ENCODE measurements at places on chromosomes 13 and 19.

DNA sequence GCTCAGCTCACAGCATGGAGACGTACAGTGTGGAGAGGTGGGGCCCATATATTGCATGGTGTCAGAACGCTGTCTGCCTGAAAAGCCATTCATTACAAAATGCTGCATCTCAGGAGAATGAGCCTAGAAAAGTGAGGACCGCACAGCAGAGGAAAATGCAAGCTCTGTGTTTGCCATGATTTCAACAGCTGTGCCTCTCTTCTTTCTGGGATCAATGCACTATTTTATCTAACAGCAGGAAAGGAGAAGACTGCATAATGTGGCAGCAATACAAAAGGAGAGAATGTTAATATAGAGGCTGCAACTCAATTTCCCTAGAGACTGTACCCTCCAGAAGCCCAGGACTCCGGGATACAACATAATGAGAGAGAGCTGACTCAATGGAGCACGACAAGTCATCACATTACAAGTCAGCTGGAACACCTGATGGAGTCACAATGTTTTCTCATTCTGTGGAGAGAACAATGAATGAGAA is 368.0 kb downstream of the FGF14 start:
- ATAC-seq = no peak

- ATAC-seq = no peak
Observed at GRCh38 chr19:53172889-53173288, 14.0 kb upstream of the ZNF347 start.

DNA sequence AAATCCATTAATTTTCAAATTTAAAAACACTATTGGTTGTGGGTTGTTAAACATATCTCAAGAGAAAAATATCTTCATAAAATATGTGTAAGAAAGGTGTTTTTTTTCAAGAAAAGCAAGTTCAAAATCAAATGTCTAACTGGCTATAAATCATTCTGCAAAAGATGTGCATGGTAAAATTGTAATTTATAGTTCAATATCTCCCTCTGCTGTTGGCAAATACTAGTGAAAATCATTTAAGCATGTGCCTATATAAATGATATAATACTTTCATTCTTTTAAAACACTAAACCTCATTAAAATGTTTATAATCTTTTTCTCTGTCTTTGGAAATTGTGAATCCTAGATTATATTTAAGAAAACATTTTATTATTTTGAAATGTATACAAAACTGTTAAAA is 17.2 kb upstream of the SLITRK6 start:
- no peak for ATAC-seq

GRCh38 chr19:23190341-23190740 is 59.9 kb downstream of the ZNF724 start:
- ATAC-seq = no peak

GRCh38 chr19:50896591-50897190 is 14.5 kb downstream of the KLK4 start:
- peak; percentile 93 for ATAC-seq

DNA sequence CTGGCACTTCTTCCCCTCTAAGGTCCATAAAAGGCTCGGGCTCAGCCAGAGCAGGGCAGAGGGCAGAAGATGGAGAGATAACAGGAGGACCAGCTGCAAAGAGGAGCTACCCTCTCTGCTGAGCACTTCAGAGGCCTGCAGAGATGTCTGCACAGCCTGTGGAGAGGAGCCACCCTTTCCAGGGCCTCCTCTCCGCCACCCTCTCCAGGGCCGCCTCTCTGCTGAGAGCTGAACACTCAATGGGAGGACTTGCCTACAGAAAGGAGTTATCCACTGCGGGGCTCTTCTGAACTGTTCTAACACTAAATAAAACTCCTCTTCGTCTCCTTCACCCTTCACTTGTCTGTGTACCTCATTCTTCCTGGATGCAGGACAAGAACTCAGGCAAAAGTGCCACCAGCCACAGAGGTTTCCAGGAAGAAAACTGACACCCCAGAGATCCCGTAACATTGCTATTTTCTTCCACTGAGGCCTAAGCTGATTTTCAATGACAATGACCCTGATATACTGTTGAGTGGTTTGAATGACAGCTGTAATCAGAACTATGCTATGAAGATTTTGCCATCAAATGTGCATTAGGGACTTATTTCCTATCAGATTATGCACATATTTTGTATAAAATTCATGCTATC is 16.2 kb upstream of the TSC22D1 start:
- ATAC-seq = peak; percentile 52

GRCh38 chr13:41463838-41464602 is 6.7 kb downstream of the RGCC start:
- no peak for ATAC-seq

GRCh38 chr13:44389876-44390275 is 16.3 kb downstream of the SERP2 start:
- ATAC-seq = no peak

DNA sequence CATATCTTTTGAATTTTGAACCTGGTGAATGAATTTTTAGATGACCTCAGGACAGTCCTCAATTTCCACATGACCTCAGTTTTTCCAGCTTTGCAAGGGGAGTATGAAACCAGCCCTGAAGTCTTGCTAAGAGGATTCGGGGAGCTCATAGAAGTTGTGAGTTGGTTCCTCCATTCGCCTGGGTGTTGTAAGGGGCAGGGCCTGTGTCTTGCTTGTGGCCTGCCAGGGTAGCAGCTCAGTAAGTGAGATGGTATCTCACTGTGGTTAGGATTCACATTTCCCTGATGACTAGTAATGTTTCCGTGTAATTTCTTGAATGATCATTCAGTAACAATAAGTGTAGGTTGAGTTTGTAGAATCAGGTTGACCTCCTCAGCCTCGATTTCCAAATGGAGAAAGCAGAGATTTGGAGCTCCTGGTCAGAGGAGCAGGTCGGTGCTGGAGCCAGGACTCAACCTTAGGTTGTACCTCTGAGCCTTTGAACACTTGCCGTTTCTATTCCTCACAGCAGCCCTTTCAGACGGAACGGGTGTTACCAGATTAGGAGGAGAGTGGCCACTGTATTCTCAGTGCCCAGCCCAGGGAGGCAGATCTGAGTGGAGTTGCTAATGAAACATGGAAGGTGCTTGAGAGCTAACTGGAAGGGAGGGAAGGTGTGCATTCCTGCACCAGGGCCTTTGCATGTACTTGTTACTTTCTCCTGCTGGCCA is 14.6 kb downstream of the NACC1 start:
- ATAC-seq = no peak

GRCh38 chr19:1840541-1841115 is 7.7 kb downstream of the REXO1 start:
- no peak for ATAC-seq

GRCh38 chr13:46079770-46080169 is 25.1 kb downstream of the CPB2 start:
- ATAC-seq = no peak

DNA sequence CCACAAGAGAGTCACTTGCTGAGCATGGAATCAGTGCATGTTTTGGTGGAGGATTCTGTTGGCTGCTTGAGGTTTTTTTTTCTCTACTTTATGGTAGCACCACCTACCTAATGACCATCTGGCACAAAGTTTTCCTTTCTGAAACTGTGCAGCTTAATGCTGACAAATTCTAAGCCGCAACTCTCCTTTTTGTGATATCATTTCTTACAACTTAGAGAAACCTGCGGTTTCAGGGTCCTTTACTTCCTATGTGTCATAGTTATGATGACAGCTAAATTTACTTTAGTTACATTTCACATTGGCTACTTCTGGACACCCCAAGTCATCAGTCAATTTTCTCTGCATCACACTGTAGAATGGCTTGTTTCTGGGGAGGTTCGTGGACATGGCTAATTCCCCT is 115.4 kb upstream of the TMTC4 start:
- no peak for ATAC-seq

- ATAC-seq = peak; percentile 74
Observed at GRCh38 chr19:19628501-19629134, 598 bp upstream of the LPAR2 start.

DNA sequence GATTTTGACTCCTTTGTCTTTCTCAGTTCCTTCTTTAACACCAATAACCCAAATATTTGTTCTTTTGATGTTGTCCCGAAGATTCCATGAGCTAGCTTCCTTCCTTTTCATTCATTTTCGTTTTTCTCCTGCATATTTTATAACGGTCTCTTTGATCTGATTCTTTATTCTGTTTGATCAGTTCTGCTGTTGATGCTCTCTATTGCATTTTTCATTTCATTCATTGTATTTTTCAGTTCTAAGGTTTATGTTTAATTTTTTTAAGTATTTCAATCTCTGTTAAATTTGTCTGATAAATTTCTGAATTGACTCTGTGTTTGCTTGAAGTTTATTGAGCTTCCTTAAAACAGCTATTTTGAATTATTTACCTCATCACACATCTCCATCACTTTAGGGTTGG is 68.4 kb upstream of the LRCH1 start:
- no peak for ATAC-seq

DNA sequence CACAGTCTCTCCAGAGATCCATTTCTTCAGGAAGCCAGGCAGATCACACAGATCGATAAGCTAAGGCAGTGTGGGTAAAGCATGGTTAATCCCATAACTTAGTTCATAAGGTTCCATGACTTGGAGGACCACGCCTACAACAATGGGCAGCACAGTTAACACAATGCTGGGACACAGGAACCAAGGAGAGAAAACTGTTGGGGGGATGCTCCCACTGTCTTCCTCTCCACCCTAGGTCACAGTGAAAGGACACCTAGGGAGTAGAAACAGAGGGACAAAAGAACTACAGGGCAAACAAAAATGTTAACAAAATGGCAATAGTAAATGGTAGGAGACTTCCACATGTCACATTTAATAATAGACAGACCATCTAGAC is 20.8 kb upstream of the ZNF181 start:
- no peak for ATAC-seq

DNA sequence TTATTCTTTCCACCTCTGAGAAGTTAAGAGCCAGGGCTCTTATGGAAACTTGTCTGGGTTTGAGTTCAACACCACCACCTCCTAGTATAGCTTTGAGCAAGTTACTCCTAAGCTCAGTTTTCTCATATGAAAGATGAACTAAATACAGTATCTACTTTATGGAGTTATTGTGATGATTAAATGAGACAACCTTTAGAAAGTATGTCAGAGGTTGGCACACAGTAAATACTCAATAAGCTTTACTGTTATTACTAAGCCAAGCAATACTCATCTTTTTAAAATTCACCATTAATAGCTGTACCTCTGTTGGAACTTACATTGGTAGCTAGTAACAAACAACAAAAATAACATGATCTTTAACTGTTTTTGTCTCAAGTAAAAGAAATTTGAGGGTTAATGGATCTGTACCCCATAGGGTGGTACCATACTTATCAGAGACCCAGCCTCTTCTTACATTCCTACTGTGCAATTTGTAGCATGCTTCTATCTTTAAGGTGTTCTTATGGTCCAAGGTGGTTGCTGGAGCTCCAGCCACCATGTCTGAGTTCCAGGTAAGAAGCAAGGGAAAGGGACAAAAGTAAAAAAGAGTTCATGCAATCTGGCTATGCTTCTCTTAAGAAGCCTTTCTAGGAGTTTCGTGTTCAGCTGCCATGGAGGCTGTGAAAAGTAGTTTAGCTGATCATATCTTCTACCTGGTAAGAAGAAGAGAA is 24.1 kb upstream of the NDFIP2 start:
- ATAC-seq = no peak

GRCh38 chr19:5553892-5554291 is 13.9 kb downstream of the TINCR start:
- peak; percentile 77 for ATAC-seq

DNA sequence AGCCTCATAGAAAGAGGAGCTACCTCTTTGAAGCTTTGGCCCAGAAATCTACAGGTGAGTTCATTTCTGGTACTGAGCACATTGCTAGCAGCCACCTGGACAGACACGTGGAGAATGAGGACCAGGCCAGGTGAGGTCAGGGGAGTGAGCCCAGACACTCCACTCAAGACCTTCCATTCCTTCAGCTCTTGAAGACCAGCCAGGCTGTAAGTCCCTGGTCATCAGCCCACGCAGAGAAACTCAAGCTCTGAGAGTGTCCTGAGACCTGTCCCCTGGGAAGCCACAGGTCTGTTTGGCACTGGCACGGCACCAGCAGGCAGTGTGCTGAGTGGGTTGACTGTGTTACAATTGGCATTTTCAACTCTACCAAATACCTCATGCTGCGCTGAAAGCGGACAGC is 27.4 kb downstream of the C13orf42 start:
- ATAC-seq = no peak

DNA sequence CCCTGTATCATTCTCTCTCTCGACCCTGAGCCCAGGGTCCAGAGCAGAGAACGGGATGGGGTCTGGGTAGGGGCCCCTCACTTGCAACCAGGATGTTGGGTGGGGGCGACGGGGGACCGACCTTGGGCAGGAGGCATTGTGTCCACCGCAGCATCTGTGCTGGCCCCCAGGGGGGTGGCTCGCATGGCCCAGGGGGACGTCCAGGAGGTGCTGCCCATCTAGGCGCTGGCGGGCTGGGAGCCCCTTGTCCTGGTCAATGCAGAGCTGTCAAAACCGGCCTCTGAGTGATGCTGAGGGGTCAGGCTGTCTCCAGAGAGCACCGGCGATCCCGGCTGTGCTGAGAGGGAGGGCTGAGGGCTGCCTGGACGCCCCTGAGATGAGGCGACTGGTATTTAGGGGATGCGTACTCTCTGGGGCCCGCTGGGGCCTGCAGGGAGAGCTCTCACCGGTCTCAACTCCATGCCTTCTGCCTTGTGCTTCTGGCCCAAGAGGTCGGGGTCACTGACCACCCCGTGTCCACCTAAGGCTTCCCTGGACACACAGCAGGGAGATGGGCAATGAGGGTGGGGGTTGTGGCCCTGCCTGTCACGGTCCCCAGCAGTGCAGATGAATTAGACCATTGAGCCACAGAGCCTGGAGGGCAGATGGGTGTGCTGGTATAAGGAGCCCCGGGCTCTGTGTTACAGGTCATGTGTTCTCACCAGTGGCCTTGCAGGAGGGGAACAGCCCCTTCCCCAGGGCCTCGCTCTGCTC is 8.6 kb downstream of the RPS9 start:
- peak; percentile 27 for ATAC-seq

All from motor neuron (in vitro differentiated cells).